ENCODE measurements at places on chromosomes 7 and 10. TPM values are rescaled to one million over a fixed set of nuclear protein-coding genes. Genes with fewer than 3 reads are reported as not detected.

CALHM3 gene
- not detected for total RNA-seq

EN2 gene
- total RNA-seq, result not detected

CYP26A1 gene
- not detected for total RNA-seq

OGDHL gene
- total RNA-seq, result 0.36 TPM

ASZ1 gene
- not detected for total RNA-seq

ADIRF gene
- 0.72 TPM for total RNA-seq

LRMDA gene
- total RNA-seq, result 0.75 TPM

SBDS gene
- 82.9 TPM for total RNA-seq

PTN gene
- 21.5 TPM for total RNA-seq

IRF5 gene
- total RNA-seq, result 8.5 TPM

AOAH gene
- total RNA-seq, result 0.51 TPM

METTL27 gene
- 8.4 TPM for total RNA-seq

TACC2 gene
- total RNA-seq, result 23.9 TPM

TBRG4 gene
- total RNA-seq, result 119 TPM

MCM10 gene
- 35.2 TPM for total RNA-seq

UFSP1 gene
- 4.3 TPM for total RNA-seq

PNPLA8 gene
- 12.7 TPM for total RNA-seq

ATE1 gene
- 15.2 TPM for total RNA-seq

CFAP43 gene
- total RNA-seq, result 0.14 TPM

STEAP4 gene
- total RNA-seq, result 0.80 TPM

ITGB8 gene
- total RNA-seq, result 121 TPM

TWIST1 gene
- total RNA-seq, result 0.22 TPM

ACBD7 gene
- 1.6 TPM for total RNA-seq

ASIC3 gene
- total RNA-seq, result 2.5 TPM

LFNG gene
- 37.0 TPM for total RNA-seq

ELAPOR2 gene
- 1.9 TPM for total RNA-seq

PNLIPRP3 gene
- not detected for total RNA-seq

OR13A1 gene
- not detected for total RNA-seq

PDGFA gene
- total RNA-seq, result 11.6 TPM

CAMK1D gene
- 1.0 TPM for total RNA-seq

GRB10 gene
- total RNA-seq, result 46.7 TPM

DYNC1I1 gene
- total RNA-seq, result 0.06 TPM

BAIAP2L1 gene
- 46.8 TPM for total RNA-seq

RPP38 gene
- 19.9 TPM for total RNA-seq

CPN1 gene
- total RNA-seq, result not detected

ERVW-1 gene
- not detected for total RNA-seq

MYH16 gene
- 1.4 TPM for total RNA-seq

ANXA8 gene
- 1.4 TPM for total RNA-seq

CCNY gene
- total RNA-seq, result 27.2 TPM

CPXM2 gene
- 1.9 TPM for total RNA-seq

SEM1 gene
- 219 TPM for total RNA-seq

RAB19 gene
- 3.6 TPM for total RNA-seq

INPP5A gene
- total RNA-seq, result 40.8 TPM

AKR1C8 gene
- not detected for total RNA-seq

AKR1C4 gene
- not detected for total RNA-seq

CALML3 gene
- not detected for total RNA-seq

TAS2R41 gene
- not detected for total RNA-seq

TSPAN12 gene
- total RNA-seq, result 6.7 TPM

GRID2IP gene
- not detected for total RNA-seq

NUP42 gene
- 62.5 TPM for total RNA-seq

MKX gene
- 0.06 TPM for total RNA-seq

KNDC1 gene
- total RNA-seq, result 0.65 TPM

SLC26A5 gene
- total RNA-seq, result not detected

SH2D4B gene
- total RNA-seq, result not detected

ZNF488 gene
- 2.1 TPM for total RNA-seq

MMD2 gene
- total RNA-seq, result not detected

PTPRZ1 gene
- total RNA-seq, result not detected

KEL gene
- 0.12 TPM for total RNA-seq

Measured in epithelial cell of proximal tubule (primary cell).